ENCODE measurements at places on chromosomes 1 and 21.

DNA sequence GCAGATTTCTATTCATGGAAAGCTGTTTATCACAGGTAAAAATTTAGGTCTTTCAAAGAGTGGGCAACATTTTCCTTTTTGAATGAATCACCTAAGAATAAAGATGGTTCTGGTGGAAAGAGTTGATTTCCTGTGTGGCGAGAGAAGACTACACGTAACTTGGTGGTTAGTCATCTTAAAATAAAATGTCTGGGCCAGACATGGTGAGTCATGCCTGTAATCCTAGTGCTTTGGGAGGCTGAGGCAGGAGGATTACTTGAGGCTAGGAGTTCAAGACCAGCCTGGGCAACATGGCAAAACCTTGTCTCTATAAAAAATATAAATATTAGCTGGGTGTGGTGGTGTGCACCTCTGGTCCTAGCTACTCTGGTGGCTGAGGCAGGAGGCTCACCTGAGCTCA is 65.7 kb downstream of the DISP1 start:
- H3K27me3 ChIP-seq = no peaks in the 10 kb centered on the region
- H3K4me3 ChIP-seq = no peak overlapping the region
- no peak for DNase-seq
- no peaks in the 10 kb centered on the region for H3K36me3 ChIP-seq
- no peak overlapping the region for H3K27ac ChIP-seq

DNA sequence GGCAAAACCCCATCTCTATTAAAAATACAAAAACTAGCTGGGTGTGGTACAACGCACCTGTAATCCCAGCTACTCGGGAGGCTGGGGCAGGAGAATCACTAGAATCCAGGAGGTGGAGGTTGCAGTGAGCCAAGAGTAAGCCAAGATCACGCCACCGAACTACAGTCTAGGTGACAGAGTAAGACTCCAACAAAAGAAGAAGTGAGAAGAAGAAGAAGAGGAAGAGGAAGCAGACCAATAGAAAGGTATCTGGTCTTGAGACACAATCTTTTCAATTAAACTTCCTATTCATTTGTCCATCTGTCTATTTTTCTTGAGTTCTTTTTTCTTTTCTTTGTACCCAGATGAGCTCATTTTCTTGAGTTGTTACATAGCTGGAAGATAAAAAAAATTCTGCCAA is 55.7 kb upstream of the ACADM start:
- no peaks in the 10 kb centered on the region for H3K4me1 ChIP-seq
- DNase-seq = no peak
- H3K27me3 ChIP-seq = peaks cover 13% of the 10 kb centered on the region
- no peaks in the 10 kb centered on the region for H3K36me3 ChIP-seq
- H3K4me3 ChIP-seq = no peak overlapping the region
- H3K27ac ChIP-seq = no peak overlapping the region

DNA sequence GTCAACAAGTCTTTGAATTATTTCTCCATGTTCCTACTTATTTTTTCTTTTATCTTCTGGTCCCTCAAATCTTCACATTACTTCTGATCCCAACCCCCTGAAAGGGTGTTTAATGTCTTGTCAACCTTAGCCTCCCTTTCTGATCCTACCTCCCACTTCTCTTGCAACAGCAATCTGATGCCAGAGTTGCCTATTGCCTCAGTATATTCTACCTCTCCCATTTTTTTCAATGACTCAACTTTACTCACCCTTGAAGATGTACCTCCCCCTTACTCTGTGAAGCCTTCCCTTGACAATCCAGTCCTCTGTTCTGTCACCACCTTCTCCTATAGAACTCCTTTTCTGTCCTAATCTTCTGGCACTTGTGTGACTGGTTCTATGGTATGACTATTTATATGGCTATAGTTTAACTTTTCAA is 99.5 kb upstream of the CD55 start:
- no peaks in the 10 kb centered on the region for H3K4me1 ChIP-seq
- no peak for DNase-seq
- peaks cover 2% of the 10 kb centered on the region for H3K27me3 ChIP-seq
- no peaks in the 10 kb centered on the region for H3K36me3 ChIP-seq
- no peak overlapping the region for H3K27ac ChIP-seq

- no peaks in the 10 kb centered on the region for H3K27me3 ChIP-seq
- peaks cover 20% of the 10 kb centered on the region for H3K4me1 ChIP-seq
- H3K4me3 ChIP-seq = no peak overlapping the region
- no peaks in the 10 kb centered on the region for H3K36me3 ChIP-seq
- no peak for DNase-seq
Measured at GRCh38 chr1:24714859-24715520, 30.3 kb upstream of the CLIC4 start.

DNA sequence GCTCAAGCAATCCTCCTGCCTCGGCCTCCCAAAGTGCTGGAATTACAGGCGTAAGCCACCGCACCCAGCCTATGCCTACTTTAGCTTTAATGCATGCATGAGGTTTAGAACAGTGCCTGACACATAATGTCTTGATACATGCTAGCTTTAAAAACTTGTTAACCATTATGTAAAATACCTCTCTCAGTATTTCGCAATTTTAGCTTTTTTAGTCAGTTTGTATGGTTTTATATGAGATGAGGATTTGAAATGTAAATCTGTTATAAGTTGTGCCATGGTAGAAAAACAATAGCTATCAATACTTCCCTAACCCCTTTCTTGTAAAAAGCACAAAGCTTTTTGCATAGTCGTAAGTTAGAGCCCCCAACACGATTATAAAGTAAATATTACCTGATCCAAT is 4.7 kb upstream of the AKNAD1 start:
- no peak for DNase-seq
- no peaks in the 10 kb centered on the region for H3K4me1 ChIP-seq
- H3K27me3 ChIP-seq = peaks cover 1% of the 10 kb centered on the region
- H3K4me3 ChIP-seq = no peak overlapping the region

DNA sequence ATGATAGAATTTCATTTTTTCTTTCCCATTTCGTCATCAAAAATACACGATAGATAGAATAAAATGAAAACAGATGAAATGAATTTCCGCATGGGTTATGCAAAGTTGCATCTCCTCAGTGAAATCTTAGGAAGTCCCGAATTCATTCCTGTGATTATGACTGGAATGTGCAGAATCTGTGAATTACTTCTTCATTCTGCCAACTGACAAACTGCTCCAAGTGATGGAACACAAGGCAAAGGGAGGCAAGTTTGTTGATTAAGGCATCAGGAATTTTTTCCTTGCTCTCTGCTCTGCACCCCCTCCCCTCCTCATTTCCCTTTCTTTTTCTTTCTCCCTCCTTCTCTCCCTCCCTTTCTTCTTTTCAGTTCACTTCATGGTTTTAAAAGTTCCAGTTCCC is 37.0 kb upstream of the ADGRL4 start:
- peak overlapping the region; percentile 61 for H3K4me3 ChIP-seq
- no peaks in the 10 kb centered on the region for H3K27me3 ChIP-seq
- H3K36me3 ChIP-seq = no peaks in the 10 kb centered on the region
- peaks cover 41% of the 10 kb centered on the region for H3K4me1 ChIP-seq
- DNase-seq = no peak

All from osteocyte (in vitro differentiated cells).